Neural crest cell (in vitro differentiated cells): ENCODE measurements at places on chromosomes 4 and X. TPM values are rescaled to one million over a fixed set of nuclear protein-coding genes. Genes with fewer than 3 reads are reported as not detected.

- peaks cover 23% of the 10 kb centered on the region for H3K4me1 ChIP-seq
- H3K4me3 ChIP-seq: no peak overlapping the region
- DNase-seq: no peak
- no peaks in the 10 kb centered on the region for H3K27me3 ChIP-seq
- no peak overlapping the region for H3K27ac ChIP-seq
These were observed 132.6 kb downstream of the ADGRL3 start for GRCh38 chr4:61332693-61333092.

DNA sequence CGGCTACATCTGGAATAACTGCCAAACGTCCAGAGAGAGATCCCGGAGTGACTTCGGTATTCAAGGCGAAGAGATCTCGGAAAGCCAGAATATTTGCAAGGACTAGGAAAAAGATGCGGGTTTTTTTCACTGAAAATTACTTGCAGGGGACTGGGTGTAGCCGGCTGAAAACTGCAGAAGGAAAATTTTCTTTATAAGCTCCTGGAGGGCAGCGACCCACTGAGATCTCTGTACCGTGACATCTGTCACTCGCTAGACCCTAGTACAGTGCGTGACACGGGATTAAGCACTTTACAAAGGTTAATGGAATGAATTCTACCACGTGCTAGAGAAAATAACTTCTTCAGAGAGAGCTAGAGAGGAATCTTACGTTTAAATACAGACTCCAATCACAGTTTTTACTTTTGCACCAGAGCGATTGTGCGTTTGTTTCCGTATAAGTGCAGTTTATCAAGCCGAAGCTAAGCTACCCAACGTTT, 1.1 kb upstream of the LCORL start:
- H3K36me3 ChIP-seq: no peaks in the 10 kb centered on the region
- no peak for DNase-seq
- H3K27me3 ChIP-seq: peaks cover 17% of the 10 kb centered on the region
- H3K4me3 ChIP-seq: peak overlapping the region; percentile 96
- H3K4me1 ChIP-seq: peaks cover 28% of the 10 kb centered on the region

DNA sequence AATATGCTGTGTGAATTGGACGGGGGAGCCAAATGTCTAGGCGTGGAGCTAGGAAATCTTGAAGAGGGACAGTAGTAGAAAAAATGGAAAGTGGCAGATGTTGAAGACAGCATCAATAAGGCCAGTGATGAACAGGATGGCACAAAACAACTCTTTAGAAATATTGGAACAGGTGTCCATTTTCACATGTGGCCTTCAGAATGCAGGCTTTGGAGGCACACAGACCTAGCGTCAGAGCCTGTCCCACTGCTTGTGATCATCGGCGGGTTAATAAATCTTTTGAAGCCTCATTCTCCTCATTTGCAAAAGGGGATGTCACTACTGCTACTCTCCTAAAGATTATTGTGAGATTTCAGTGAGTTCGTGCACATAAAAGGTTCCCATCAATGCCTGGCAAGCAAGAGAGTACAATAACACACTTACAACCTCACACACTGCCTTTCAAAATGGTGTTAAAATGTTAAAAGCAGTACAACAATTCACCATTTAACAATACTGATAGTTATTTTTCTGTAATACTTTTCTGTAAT, 2.4 kb downstream of the PDLIM3 start:
- peaks cover 46% of the 10 kb centered on the region for H3K27me3 ChIP-seq
- peak overlapping the region; percentile 5 for H3K4me3 ChIP-seq
- no peak for DNase-seq
- no peaks in the 10 kb centered on the region for H3K36me3 ChIP-seq

OCRL gene
- 41.6 and 43.1 TPM in 2 replicates for total RNA-seq

DNA sequence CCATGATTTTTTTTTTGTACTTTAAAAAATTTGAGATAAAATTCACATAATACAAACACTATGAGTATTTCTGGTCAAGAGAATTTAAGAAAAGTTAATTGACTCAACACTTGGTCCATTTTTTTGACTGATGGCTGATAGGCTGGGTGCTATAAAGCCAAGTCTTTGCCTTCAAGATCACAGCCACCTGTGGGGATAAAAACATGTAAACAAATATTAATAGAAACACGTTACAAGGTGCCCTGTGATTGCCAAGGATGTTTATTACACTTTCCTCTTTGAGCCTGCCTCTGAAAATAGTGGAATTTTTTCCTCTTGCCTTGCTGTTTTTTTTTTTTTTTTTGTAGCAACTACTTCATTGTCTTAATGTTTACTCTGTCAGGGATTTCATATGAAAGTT, 63.3 kb downstream of the FHIP1A start:
- no peaks in the 10 kb centered on the region for H3K36me3 ChIP-seq
- peaks cover 10% of the 10 kb centered on the region for H3K27me3 ChIP-seq
- H3K27ac ChIP-seq: no peak overlapping the region
- DNase-seq: no peak
- no peak overlapping the region for H3K4me3 ChIP-seq

- H3K36me3 ChIP-seq: peaks cover 4% of the 10 kb centered on the region
- no peak overlapping the region for H3K27ac ChIP-seq
- H3K4me1 ChIP-seq: no peaks in the 10 kb centered on the region
- H3K27me3 ChIP-seq: no peaks in the 10 kb centered on the region
- H3K4me3 ChIP-seq: no peak overlapping the region
These were observed 344.2 kb upstream of the TEX13C start for GRCh38 chrX:124975456-124975855.

IL9R gene
- not detected in 2 replicates for total RNA-seq

DNA sequence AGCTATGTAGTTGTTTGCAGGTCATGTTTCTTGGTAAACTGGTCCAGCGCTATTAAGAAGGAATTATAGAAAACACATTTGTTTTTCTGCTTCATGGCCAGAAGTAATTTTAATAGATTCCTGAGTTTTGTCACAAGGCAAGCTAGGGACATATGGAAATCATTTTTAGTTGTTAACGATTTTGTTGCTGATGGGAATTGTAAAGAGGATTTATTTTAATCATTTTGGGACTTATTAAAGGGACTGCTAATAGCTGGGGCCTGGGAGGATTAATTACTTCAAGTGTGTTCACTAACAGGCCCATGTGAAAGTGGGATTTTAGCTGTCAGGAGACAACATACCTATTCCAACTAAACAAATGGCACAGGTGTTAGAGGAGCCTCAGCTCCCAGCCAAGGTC, 492.0 kb upstream of the ARX start:
- H3K4me3 ChIP-seq: no peak overlapping the region
- H3K27me3 ChIP-seq: no peaks in the 10 kb centered on the region
- H3K36me3 ChIP-seq: no peaks in the 10 kb centered on the region
- no peak for DNase-seq

GRCh38 chr4:103123114-103123513, 23.5 kb upstream of the BDH2 start:
- peaks cover 36% of the 10 kb centered on the region for H3K36me3 ChIP-seq
- no peak for DNase-seq
- H3K4me1 ChIP-seq: no peaks in the 10 kb centered on the region
- H3K27me3 ChIP-seq: no peaks in the 10 kb centered on the region

DNA sequence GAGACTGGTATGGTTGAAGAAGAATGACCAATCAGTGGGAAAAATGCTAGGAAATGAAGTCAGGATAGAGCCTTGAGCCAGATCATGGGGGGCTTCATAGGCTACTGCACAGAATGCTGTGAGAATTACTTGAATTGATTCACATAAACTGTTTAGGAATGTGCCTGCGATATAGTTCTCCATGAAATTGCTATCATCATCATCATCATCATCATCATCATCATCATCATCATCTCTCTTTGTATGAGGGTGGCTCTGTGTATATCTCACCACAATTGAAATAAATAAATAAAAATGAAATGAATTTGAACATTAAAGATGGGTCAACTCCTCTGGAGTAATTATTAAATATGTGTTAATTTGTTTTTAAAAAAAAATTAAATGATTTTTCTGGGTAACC, 148.6 kb upstream of the LEF1 start:
- H3K27ac ChIP-seq: no peak overlapping the region
- no peak for DNase-seq
- H3K27me3 ChIP-seq: no peaks in the 10 kb centered on the region
- H3K36me3 ChIP-seq: no peaks in the 10 kb centered on the region
- no peaks in the 10 kb centered on the region for H3K4me1 ChIP-seq
- H3K4me3 ChIP-seq: no peak overlapping the region

SRPK3 gene
- total RNA-seq: 0.14 and 0.30 TPM in 2 replicates

DNA sequence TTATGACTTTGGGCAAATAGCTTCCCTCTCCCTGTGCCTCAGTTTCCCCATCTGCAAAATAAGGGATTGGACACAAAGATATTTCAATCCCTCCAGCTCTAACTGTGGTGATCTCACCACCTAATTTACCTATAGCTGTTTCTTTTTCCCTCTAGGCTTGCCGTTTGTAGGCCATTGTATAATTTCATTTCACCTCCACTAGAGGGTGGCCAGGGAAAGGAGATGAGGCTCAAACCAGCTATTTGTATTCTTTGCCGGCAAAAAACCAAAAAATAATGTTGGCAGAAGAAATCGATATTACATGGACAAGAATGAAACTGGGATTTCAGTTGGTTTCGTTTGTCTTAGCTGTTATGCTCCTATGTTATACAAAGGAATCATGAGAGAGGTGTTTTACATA, 36.1 kb upstream of the DOCK11 start:
- peaks cover 2% of the 10 kb centered on the region for H3K36me3 ChIP-seq
- no peaks in the 10 kb centered on the region for H3K27me3 ChIP-seq
- no peak overlapping the region for H3K4me3 ChIP-seq
- no peak overlapping the region for H3K27ac ChIP-seq
- no peak for DNase-seq
- no peaks in the 10 kb centered on the region for H3K4me1 ChIP-seq

DNA sequence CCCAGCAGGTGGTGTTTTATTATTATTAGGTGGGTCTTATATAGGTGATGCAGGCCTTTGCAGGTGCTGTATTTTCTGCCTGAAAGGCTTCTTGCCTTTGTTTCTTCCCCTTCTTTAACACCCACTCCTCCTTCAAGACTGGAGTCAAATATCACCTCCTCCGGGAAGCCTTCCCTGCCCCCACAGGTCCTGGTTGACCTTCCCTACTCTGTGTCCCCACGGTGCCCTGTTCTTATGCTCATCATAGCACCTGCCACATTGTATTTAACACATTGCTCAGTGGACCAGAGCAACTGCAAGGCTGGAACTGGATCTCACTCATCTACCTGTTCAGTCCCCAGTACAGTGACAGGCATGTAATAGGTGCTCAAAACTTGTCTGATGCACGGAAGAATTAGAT, 39.8 kb upstream of the LGI2 start:
- no peaks in the 10 kb centered on the region for H3K36me3 ChIP-seq
- no peak overlapping the region for H3K27ac ChIP-seq
- H3K4me3 ChIP-seq: no peak overlapping the region
- H3K27me3 ChIP-seq: peaks cover 3% of the 10 kb centered on the region
- H3K4me1 ChIP-seq: no peaks in the 10 kb centered on the region

RPGR gene
- 9.1 and 9.2 TPM in 2 replicates for total RNA-seq

DNA sequence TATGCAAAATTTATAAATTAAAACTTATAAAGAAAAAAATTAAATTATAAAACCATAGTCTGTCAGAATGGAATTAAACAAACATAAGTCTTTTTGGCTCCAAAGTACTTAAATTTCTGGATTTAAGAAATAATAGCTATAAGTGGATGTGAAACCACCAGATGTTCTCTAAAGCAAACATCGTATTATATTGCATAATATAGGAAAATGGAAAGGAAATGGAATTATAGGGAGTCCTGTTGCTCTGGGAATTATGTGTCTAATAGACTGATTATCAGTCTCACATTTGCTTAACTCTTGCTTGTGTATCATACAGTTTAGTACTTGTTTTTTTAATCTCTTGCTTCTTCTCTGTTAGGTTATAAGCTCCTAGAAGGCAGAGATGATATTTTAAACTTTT, 819.2 kb downstream of the RAPGEF2 start:
- H3K4me1 ChIP-seq: no peaks in the 10 kb centered on the region
- no peak for DNase-seq
- H3K4me3 ChIP-seq: no peak overlapping the region
- no peaks in the 10 kb centered on the region for H3K27me3 ChIP-seq

DNA sequence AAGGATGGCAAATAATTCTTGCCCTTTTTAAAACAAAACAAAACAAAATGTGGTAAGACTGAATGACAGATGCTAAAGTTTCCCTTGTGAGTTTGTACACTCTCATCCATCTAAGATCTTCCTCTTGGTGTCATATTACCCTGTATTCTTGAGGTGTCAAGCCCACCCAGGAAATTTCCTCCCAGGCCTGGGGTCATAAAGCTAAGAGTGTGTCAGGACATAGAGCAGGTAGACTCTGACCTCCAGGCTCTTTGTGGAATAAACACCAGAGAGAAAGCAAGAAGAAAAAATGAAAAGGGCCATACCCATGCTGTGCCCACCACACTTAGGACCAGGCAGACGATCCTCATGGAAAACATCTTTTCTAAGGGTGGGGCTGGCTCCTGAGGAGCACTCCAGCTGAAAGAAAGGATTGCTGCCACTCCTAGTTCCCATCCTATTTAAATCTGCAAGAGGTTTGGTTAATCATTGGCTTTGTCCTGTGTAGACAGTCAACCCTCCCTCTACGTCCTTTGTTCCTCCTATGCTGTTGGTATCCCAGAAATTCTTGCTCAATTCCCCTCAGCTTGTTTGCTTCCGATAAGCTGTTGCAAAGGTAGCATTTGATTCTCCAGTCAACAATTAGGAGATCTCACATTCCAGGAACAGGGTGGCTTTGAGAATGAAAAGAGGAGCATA, at the start of gene FGA:
TSS of gene FGA (minus strand) at position 414 of the 678 bp plus-strand sequence. CDS start at position 359, 55 bp downstream.
- peaks cover 7% of the 10 kb centered on the region for H3K4me1 ChIP-seq
- H3K4me3 ChIP-seq: no peak within 1 kb of the TSS
- peaks cover 17% of the 10 kb centered on the region for H3K27me3 ChIP-seq
- no peak for DNase-seq
- H3K36me3 ChIP-seq: no peaks in the 10 kb centered on the region

DNA sequence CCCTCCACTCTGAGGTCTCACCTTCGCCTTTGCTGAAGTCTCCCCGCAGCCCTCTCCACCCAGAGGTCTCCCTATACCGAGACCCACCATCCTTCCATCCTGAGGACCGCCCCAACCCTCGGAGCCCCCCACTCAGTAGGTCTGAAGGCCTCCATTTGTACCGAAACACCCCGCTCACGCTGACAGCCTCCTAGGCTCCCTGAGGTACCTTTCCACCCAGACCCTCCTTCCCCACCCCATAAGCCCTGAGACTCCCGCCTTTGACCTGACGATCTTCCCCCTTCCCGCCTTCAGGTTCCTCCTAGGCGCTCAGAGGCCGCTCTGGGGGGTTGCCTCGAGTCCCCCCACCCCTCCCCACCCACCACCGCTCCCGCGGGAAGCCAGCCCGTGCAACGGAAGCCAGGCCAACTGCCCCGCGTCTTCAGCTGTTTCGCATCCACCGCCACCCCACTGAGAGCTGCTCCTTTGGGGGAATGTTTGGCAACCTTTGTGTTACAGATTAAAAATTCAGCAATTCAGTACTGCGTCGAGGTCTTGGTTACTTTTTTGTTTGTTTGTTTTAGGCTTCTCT, 5.0 kb downstream of the SOD3 start:
- H3K4me3 ChIP-seq: peak overlapping the region; percentile 74
- no peak overlapping the region for H3K27ac ChIP-seq
- H3K4me1 ChIP-seq: peaks cover 12% of the 10 kb centered on the region
- no peaks in the 10 kb centered on the region for H3K36me3 ChIP-seq

UGT2B10 gene
- not detected in 2 replicates for total RNA-seq

ZNF711 gene
- total RNA-seq: 23.1 and 24.0 TPM in 2 replicates
